Right renal cortex interstitium (tissue), 3 donors: ENCODE measurements at places on chromosomes 12 and 14. TPM values are rescaled to one million over a fixed set of nuclear protein-coding genes. Genes with fewer than 3 reads are reported as not detected.

GRCh38 chr12:110917467-110917866 is 2.9 kb downstream of the MYL2 start:
- DNase-seq, result no peak

- no peak for DNase-seq
These were observed 235.3 kb downstream of the KSR2 start for GRCh38 chr12:117733549-117733805.

DNA sequence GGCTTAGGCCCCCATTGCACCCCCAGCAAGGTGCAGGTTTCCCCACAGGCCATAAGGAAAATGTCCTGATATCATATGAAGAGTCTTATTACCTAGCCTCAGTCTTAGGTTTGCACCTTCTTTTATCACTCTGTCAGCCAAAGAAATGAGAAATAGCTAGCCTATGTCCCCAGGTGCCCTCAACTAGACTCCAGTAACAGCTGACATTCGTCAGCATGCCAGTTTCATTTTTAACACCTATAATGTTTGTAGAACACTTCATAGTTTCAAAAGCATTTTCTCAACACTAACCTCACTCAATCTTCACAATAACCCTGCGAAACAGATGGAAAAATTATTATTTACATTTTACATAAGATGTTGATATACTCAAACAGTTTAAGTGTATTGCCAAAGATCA is 24.0 kb upstream of the OR10P1 start:
- no peak for DNase-seq

The BMAL2 gene
- 7.6 TPM for polyA plus RNA-seq

DNA sequence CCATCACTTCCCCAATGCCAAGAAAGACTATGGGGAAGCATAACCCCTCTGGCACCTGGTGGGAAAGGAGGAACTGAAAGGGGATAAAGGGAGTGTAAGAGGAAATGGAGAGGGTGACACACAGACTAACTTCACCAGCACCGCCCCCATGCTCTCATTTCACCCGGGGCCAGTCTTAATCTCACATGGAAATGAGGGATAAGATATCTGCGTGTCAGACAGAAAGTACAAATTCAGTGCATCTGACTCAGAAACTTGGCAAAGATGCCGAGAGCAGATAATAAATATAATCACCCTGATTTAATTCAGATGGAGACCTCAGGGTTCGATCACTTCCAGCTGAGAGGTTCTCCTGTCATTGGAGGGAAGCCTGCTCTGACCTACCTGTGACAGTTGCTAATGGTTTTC is 191.6 kb downstream of the DUSP6 start:
- DNase-seq, result no peak

The TMEM106C gene
- polyA plus RNA-seq, result 146 TPM
